EH (cell line): ENCODE measurements at places on chromosomes 6 and 20.

- DNase-seq = peak; percentile 39
Measured at GRCh38 chr6:79570129-79571029, 33.1 kb upstream of the LCA5 start.

GRCh38 chr20:11274141-11274594 is 600.4 kb upstream of the JAG1 start:
- DNase-seq = peak; percentile 81

- DNase-seq = peak; percentile 41
Measured at GRCh38 chr6:31874836-31875572, 3.8 kb downstream of the SLC44A4 start.

- no peak for DNase-seq
Measured at GRCh38 chr6:7649037-7649810, 59.2 kb downstream of the SNRNP48 start.

DNA sequence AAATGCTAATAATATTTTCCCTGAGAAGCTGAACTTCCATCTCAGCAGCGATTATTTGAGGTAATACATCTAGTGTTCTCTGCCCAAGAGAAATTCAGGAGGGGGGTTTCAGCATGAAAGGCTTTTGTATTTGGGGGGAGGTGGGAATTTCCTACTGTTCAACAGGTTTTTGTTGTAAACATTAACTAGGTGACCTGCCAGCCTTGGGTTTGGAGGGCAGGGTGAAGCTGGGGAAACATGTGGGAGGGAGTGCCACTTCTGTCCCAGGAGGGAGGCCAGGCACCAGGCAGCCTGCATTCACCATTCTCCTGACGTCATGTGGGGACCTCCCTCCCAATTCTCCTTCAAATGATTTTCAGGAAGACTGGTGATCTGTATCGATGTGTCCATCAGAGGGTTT is 37.7 kb upstream of the PKHD1 start:
- DNase-seq = no peak

DNA sequence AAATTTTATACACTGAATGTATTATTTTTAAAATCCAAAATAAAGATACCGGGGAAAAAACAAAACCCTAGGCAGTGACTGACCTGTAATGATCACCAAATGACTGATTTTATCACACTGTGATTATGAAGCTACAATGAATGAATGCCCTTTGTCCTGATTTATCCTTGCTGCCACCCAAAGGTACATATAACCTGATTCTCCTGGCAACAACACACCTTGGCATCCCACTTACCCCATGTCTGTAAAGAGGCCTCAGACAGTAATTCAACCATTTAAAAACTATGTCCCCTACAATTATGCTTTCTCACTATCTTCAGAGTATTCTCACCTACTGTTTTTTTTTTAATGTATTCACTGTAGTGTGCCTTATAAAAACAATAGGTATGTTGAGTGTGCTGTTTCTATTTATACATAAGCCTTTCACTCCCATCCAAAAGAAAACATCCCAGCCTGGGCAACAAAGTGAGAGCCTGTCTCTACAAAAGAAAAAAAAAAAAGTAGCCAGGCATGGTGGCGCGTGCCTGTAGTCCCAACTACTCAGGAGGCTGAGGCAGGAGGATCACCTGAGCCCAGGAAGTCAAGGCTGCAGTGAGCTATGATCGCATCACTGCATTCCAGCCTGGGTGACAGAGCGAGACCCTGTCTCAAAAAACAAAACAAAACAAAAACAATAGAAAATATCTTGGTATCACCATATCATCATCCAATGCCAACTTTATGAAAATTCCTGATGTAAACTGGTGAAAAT is 21.7 kb downstream of the B4GALT5 start:
- no peak for DNase-seq

GRCh38 chr6:35282472-35282871 is 15.1 kb upstream of the DEF6 start:
- no peak for DNase-seq

DNA sequence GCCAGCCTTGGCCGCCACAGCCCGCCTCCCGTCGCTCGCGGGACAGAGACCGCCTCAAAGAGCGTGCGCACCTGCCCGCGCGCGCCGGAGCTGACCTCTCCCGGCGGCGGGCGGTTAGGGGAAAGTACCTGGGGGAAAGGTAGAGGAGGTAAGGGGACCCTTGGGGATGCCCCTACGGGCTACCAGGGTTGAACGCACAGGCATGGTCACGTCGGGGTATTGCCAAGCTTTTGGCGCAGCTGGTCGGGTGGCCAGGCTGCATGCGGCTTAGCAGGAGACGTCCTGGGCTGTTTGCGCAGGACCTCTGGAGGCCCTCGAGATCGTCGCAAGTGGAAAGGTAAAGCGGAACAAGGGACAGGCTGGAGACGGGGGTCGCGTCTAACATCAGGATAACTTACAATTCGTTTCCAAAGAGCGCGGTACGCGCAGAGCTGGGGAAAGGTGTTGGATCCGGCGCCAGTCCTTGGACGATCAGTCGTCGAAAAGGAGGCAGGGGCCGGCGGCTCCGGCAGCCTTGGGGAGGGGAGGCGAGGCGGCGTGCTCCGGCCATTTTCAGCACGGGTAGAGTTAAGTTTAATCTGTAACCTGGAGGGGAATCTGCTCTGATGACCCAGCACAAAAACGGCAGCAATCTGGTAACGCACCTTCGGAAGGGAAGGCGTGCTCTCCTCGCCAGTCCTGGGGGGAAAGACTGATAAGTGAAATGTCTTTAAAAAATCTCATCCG is 9.0 kb downstream of the GNAS-AS1 start:
- no peak for DNase-seq

DNA sequence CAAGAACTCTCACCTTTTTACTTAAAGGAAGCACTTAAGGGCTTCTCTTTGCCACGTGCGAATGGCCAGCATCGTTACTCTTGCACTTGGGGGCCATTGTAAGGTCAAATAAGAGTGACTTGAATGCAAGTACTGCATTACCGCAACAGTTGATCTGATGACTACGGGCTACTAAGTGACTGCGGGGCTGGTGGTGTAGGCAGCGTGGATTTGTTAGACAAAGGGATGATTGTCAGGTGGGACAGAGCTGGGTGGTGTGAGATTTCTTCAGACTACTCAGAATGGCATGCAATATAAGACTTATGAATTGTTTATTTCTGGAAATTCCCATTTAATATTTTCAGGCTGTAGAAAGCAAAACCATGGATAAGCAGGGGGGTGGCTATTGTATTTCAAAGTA is 199.7 kb upstream of the UST start:
- DNase-seq = no peak

DNA sequence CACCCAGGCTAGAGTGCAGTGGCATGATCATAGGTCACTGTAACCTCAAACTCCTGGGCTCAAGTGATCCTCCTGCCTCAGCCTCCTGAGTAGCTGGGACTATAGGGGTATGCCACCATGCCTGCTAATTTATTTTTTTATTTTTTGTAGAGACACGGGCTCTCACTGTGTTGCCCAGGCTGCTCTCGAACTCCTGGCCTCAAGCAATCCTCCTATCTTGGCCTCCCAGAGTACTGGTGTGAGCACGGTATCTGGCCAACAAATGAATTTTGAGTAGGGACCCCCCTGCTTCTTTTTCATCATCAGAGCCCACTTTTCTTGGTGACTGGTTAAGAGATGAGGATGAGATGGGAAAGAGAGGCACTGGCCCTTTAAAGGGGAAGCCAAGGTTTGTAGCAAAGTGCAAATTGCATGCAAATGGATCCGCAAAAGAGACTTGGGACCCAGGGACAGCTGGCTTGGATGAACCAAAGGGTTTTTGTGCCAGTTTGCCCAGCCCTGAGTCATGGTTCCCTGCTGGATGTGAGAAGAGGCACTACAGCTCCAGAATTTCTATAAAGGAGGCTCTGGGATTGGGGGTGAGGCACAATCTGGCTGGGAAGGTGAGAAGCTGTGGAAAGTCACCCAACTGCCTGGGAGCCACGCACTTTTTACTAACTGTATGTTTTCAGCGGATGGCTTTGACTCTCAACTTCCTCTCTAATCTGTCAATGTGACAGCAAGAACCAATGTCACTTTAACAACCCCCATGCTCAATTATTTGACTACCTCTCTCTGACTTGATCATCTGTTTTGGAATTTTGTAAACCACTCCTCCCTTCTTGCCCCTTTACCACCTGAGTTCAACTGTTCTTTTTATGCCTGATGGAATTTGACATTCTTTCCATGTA is 58.7 kb upstream of the RNF24 start:
- DNase-seq = no peak

DNA sequence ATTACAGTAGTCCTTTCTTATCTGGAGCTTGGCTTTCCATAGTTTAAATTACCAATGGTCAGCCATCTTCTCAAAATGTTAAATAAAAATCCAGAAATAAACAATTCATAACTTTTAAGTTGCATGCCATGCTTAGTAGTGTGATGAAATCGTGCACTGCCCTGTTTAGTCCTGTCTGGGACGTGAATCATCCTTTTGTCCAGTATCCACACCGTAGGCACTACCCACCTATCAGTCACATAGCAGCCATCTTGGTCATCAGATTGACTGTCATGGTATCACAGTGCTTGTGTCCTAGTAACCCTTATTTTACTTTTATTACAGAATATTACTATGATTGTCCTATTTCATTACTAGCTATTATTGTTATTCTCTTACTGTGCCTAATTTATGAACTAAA is 924.1 kb downstream of the EYS start:
- no peak for DNase-seq

GRCh38 chr6:168935628-168936010 is 318.0 kb downstream of the THBS2 start:
- DNase-seq = no peak

DNA sequence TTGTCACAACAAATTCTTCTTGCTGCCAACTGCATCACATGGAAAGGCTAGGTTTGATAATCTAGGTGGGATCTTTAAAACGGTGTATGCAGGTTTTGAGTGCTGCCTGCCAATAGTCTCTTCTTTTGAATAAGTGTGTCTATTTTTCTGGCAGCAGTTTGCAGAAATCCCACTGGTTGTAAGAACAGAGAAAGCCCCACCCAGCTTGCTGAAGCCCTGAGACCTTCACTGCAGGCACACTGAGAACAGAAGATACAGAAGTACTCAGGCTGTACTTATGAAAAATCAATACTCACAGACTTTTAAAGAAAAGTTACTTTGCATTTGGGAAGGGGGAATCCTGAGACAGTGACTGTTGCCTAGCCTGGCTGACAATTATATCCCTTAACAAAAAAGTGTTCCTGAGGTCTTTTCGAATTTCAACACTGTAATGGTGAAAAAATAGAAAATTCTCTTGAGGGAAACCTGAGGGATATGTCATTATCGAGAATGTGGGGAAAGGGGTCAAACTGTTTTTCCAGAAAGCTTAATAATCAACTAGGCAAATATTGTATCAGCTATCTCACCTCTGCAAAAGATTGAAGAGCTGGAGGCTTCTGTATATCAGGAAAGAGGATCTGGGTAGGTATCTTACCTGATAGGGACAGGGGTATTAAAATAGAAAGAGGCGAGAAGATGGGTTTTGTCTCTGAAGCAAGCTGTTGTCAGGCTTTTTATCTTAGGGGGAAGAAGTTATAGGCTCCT is 199.9 kb downstream of the LRFN2 start:
- no peak for DNase-seq

DNA sequence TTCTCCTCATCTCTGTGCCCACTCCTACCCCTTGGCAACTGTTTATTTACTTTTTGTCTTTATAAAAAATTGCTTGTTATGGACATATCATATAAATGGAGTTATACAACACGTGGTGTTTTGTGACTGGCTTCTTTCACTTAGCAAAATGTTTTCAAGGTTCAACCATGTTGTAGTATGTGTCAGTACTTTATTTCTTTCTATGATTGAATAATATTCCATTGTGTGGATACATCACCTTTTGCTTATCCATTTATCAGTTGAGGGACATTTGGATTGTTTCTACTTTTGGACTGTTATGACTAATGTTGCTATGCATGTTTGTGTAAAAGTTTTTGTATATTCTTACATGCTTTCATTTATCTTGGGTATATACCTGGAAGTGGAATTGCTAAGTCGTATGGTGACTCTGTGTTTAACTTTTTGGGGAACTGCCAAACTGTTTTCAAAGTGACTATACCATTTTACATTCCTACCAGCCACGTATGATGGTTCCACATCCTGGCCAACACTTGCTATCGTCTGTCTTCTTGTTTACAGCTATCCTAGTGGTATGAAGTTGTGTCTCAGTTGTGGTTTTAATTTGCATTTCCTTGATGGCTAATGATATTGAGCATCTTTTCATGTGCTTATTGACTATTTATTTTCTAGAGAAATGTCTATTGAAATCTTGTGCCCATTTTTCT is 84.4 kb downstream of the SLX4IP start:
- DNase-seq = peak; percentile 76

DNA sequence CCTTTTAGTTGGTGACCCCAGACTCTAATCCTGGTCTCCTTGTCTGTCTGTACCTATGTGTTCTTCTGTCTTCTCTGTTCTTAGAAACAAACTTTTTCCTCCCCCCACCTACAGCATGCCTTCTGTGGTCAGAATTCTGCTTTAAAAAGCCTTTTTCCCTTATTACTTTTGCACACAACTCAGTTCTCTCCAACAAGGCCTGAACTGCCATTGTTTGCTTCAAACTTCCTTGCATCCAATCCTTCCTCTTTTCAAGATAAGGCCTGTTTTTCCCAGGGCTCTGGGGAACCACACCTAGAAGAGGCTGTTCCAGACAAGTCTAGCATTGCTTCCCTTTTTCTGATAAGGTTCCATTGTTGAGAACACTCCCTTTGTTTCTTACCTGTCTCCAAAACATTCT is 22.2 kb upstream of the NCOA3 start:
- no peak for DNase-seq

DNA sequence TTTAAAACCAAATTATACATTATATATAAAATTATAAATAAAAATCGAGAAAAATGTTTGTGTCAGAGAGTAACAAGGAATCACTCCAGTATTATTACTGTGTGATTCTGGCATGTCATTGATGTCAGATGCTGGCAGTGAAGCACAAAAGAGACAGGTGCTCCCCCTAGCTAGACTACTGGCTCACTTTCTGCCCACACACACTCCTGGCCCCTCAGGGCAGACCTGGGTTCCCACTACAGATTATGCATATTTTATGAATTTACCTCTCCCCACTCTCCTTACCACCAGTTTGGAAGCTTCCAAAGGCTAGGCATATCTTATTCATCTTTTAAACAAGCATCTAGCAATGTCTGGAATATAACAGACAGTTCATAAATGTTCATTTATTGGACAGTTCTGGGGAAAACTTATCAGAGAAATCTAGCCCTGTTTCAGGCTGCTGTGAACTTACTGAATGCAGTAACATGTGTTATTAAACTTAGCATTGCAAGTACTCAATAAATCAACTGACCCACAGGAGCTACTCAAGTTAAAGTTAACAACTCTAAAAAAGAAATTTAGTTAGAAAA is 12.8 kb downstream of the SNX3 start:
- DNase-seq = no peak

DNA sequence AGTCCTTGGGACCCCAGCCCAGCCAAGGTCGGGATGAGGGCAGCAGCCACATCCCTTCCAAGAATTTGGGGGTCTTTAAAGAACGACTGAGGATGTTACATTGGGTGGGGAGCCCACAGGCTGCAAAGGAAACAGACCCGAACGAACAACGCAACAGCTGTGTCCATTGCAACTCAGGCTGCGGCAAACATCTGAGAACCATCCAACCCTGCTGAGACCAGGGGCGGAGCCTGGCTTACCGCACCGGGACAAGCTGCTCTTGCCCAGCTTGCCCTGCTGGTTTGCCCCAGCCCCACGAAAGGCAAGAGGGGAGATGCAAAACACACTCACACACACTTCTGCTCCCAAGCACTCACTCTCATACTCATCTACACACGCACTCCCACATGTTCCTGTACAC is 21.5 kb upstream of the TAF4 start:
- no peak for DNase-seq

- peak; percentile 72 for DNase-seq
Measured at GRCh38 chr20:6665621-6666355, 101.7 kb upstream of the BMP2 start.
